ENCODE measurements at places on chromosomes 3 and 15.

- DNase-seq = no peak
Observed at GRCh38 chr3:69628951-69629350, 110.3 kb upstream of the MITF start.

GRCh38 chr3:48716508-48716981, 476 bp downstream of the IP6K2 start:
- no peak for DNase-seq

- no peak for DNase-seq
Observed at GRCh38 chr3:17733215-17733614, 9.2 kb downstream of the TBC1D5 start.

GRCh38 chr3:183572935-183573334, 17.4 kb upstream of the KLHL6 start:
- no peak for DNase-seq

DNA sequence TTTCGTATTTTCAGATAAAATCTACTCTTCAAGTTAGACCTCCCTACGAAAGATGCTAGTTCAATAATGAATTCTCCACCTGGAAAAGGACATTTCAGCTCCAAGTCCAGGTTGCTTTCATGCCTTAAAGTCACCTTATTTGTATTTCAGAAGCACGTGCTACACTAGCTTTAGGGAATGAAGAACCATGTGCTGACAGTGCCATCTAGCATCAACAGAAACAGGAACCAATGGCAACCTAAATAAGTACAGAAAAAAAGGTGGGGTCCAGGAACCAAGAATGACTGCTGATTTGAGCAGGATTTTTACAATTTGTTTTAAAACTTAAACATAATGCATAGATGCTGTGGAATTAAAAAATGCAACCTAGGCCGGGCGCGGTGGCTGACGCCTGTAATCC, 77.6 kb upstream of the SNRPN start:
- DNase-seq = no peak

DNA sequence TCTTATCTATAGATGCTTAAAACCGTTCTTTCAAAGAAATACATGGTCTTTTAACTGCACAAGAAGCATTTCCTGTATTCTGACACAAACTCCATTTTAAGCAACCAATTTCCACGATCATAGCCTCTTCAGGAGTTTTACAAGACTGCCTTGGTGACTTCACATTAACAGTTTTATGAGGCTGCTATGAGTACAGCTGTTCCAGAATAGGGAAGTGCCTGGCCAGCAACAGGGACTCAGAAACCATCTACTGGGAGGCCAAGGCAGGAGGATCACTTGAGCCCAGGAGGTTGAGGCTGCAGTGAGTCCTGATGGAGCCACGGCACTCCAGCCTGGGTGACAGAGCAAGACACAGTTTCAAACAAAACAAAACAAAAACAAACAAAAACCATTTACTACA, 78.4 kb downstream of the B3GNT5 start:
- DNase-seq = no peak

GRCh38 chr3:3448468-3448867, 269.0 kb upstream of the CRBN start:
- no peak for DNase-seq

- DNase-seq = no peak
Observed at GRCh38 chr15:27820232-27820631, 278.9 kb downstream of the OCA2 start.

GRCh38 chr3:84547971-84548970, 410.5 kb upstream of the CADM2 start:
- DNase-seq = peak; percentile 5

DNA sequence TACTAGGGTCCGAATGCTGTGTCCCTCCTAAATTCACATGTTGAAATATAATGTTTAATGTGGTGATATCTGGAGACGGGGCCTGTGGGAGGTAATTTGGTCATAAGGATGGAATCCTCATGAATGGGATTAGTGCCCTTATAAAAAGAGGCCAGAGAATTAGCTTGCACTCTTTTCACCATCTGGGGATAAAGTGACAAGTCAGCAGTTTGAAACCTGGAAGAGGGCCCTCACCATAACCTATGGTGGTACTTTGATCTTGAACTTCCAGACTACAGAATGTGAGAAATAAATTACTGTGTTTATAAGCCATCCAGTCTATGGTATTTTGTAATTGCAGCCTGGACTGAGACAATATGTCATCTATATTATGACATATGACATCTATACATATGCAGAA, 132.1 kb downstream of the ISL2 start:
- DNase-seq = no peak

Measured in hepatic stellate cell (primary cell).